Activated naive CD4-positive, alpha-beta T cell treated with anti-CD3 and anti-CD28 coated beads, Interleukin-2, amount 50 U/mL, for 72 hours (primary cell): ENCODE measurements at places on chromosomes 16 and 17.
A peak's percentile ranks its signal among the peaks of the same experiment; 100 is the strongest.

DNA sequence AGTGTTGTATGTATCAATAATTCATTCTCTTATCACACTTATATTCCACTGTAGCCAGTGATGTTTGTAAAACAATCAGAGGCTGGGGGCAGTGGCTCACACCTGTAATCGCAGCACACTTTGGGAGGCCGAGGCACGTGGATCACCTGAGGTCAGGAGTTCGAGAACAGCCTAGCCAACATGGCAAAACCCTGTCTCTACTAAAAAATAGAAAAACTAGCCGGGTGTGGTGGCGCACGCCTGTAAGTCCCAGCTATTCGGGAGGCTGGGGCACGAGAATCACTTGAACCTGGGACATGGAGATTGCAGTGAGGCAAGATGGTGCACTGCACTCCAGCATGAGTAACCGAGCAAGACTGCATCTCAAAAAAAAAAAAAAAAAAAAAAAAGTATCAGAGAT, 217.0 kb downstream of the CPPED1 start:
- DNase-seq: no peak

DNA sequence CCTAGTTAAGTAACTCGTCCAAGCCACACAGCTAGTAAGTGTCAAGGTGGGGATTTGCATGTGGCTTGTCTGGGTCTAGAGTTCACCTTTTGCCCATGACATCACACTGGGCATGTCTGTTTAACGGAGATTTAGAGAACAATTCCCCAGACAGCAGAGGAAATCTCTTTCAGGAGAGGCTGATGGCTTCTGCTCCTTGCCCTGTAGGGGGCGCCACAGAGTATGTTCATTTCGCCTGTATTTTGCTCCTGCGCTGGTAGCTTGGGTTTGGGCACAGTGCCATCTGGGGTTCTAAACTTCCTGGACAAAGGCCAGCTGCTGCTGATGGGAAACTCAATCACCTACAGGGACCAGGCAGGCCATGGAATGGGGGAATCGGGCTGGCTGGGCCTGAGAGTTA, 20.4 kb downstream of the OTOA start:
- DNase-seq: peak; percentile 53

GRCh38 chr16:66521252-66521713, 28.6 kb downstream of the TK2 start:
- no peak for DNase-seq

DNA sequence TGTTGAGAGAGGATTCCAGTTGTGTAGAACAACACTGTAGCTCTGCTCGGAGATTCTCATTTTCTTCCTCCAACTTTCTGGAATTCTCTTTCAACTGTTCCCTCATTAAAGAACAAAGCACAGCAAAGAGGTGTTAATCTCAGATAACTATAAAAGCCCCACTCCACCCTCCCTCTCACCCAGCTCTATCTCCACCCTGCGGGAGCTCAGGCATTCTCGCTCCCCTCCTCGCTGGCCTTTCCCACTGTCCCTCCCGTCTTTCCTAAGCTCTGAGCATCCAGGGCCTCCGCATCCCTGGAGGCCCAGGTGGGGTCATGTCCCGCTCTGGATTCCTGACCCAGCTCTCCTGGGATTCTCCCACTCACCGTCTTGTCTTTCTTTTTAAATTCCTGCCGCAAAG, 35.1 kb downstream of the DHX38 start:
- no peak for DNase-seq

DNA sequence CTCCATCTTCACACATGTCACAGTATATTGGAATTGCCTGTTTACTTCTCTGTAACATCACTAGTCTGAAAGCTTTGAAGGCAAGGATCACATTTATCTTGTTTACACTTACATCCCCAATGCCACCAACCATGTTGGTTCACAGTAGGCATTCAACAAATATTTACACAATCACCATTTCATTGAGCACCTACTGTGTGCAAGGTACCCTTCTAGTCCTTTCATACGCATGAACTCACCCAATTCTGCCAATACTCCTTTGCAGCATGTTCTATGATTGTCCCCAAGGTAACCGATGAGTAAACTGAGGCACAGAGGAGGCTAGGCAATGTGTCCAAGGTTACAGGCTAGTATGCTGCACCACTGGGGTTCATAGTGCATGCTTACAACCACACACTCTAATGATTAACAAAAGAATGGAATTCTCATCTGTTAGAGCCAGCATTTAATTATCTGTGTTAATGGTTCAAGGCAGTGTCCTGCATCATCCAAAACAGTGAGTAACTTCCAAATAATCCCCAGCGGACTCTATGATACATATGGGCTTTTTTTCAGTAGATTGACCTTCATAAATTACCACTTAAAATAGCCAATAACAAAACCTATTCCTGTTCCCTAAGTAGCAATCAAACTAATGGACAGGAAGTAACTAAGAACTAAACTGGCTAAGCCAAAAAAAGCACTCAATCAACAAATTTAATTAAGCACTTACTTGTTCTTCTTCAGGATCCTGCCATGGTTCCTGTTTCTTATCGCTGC, 364.5 kb upstream of the XYLT1 start:
- no peak for DNase-seq

- no peak for DNase-seq
Measured at GRCh38 chr16:71407731-71408130, 34.1 kb downstream of the TLE7 start.

DNA sequence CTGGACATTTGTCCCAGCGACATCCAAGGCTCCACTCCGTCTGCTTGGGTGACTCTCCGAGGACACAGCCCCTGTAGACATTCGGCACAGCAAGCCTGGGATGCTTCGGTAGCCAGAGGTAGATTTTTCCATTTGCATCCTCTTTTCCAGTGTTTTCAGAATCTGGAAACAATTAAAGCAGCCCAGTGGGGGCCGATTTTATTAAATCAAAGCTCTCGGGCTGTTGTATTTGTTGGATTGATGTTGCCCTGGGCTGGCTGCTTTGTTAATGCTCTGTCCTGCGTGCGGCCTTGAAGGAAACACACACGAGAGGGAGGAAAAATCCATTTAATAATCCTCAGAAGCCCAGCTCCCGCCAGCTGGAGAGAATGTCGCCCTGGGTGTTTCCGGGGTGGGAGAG, 158.1 kb upstream of the CIBAR2 start:
- DNase-seq: no peak

GRCh38 chr16:84724606-84725309, 25.0 kb downstream of the USP10 start:
- DNase-seq: no peak

DNA sequence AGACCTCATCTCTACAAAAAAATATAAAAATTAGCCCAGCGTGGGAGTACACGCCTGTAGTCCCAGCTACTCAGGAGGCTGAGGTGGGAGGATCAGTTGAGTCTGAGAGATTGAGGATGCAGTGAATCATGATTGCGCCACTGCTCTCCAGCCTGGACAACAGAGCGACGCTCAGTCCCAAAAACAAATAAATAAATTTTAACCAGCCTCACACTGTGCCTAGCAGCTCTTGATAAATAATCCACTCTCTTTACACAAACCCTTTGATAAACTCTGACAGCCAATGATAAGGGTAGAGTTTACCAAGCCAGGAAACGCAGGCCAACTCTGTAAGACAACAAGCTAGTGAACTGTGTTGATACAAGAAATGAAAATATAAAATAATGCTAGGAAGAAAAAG, 32.7 kb downstream of the LITAF start:
- no peak for DNase-seq

- no peak for DNase-seq
Measured at GRCh38 chr17:11880714-11881113, 116.6 kb downstream of the ZNF18 start.

DNA sequence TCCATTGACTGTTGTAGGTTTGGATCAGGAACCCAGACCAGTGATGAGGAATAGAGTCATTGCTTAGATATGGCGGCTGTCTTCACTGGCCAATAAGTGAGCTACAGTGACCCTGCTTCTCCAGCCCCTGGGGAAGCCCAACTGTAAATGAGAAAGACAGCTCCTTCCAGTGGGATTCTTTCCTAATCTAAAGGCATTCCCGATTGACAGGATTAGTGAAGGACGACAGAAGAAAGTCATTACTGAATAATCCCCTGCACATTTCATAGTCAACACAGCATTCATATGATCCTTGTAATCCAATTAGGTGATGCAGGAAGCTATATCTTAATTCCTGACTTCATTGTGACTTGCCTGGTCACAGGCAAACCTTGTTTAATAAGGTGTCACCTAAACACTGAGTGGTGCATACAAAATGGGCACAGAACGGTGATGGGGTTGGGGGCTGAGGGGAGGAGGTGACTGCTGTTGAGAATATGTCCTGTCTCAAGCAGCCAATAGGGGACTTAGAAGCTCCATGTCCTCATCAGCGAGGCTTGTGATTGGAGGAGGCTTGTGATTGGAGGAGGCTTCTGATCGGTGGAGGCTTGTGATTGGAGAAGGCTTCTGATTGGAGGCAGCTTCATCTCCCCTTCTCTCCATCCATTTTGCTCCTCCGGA, 242.6 kb downstream of the XYLT1 start:
- DNase-seq: no peak

GRCh38 chr17:42679492-42680330, 1.9 kb downstream of the CCR10 start:
- DNase-seq: peak; percentile 79

DNA sequence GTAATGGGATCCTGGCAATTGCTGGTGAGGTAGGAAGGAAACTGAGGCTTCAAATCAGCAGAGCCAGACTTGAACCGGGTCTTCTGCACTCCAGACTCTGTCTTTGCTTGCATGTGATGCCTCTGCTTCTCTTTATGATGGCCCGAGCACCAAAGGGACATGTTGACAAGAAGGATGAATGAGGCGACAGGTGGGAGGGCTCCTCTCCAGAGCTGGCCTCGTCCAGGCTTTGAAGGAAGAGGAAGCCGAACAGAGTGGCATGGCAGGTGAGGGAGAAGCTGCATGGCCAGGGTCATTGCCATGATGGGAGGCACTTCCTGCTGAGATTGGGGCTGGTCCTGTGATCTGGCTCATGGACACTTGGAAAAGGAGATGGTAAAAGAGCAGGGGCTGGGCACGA, 40.8 kb downstream of the AKAP1 start:
- no peak for DNase-seq

- DNase-seq: no peak
Measured at GRCh38 chr17:66461343-66461995, 159.1 kb downstream of the PRKCA start.

GRCh38 chr16:4537376-4538343, 913 bp downstream of the CDIP1 start:
- DNase-seq: no peak

- no peak for DNase-seq
Measured at GRCh38 chr17:2275722-2276121, 27.9 kb downstream of the SMG6 start.

DNA sequence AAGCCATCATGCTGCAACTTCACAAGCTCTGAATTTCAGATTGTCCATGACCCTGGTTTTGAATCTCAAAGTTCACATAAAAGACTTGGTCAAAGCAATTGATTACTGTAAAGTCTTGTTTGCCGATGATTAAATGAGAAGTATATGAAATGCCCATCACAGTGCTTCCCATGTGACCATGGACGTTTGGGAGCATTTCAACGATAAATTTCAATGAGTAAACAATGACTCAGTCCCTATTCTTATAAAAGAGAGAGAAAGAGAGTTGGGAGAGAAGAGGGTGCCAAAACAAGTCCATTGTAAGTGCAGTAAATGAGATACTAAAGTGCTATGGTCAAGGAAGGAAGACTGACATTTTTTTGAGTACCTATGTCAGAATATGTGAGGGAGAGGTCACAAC, 276.9 kb downstream of the SOX9 start:
- no peak for DNase-seq

- no peak for DNase-seq
Measured at GRCh38 chr16:49603956-49604355, 230.4 kb downstream of the C16orf78 start.

DNA sequence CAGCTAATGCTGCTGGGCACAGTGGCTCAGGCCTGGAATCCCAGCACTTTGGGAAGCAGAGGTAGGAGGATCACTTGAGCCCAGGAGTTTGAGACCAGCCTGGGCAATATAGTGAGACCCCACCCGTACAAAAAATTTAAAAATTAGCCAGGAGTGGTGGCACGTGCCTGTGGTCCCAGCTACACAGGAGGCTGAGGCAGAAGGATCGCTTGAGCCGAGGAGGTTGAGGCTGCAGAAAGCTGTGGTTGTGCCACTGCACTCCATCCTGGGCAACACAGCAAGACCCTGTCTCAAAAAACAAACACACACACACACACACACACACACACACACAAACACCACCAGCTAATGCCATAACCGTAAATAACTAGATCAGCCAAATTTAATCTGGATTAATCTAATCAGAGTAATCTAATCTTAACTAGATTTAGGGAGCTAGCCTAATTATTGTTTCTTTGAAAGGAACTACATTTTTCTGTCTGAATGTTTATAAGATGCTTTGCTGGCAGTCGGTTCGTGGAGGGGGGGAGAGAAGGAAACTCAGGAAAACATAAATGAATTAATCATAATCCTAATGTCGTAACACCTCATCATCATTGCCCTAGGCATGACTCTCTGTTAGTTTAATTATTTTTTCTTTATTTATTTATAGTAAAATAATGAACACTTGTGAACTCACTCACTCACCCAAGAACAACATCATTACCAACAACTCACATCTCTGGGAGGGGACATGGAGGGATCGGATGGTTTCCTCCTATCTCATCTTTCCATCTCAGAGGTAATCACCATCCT, 12.5 kb upstream of the RBBP6 start:
- no peak for DNase-seq
